ENCODE measurements at places on chromosomes 13 and 19.

DNA sequence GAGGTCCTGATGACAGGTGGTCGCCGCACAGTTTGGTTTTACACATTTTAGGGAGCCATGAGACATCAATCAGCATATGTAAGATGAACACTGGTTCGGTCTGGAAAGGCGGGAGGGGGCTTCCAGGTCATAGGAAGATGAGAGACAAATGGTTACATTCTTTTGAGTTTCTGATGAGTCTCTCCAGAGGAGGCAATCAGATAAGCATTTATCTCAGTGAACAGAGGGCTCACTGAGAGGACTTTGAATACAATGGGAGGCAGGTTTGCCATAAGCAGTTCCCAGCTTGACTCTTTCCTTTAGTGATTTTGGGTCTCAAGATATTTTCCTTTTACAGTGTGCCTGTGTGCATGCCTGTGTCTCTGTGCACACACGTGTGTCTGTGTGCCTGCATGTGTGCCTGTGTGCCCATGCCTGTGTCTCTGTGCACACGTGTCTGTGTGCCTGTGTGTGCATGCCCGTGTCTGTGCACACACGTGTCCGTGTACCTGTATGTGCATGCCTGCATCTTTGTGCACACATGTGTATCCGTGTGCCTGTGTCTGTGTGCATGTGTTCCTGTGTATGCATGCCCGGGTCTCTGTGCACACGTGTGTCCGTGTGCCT is 35.5 kb upstream of the TMEM255B start:
- DNase-seq = no peak

DNA sequence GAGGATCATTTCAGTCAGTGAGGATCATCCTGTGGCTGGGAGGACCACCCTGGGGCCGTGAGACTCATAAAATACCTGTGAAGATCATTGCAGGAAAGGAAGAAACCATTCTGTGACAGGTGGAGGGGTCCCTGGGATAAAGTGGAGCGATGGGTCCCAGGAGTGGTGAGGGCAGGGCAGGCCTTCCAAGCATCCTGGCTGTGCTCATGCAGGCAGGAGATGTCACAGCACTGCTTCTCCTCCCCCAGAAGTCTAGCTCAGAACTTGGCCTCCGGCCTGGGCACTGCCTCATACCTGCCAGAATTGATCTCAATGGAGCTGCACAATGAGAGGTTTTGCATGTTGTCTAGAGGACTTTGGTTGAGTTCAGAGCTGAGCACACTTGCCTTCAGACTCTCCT is 11.1 kb downstream of the KLK1 start:
- DNase-seq = no peak

- DNase-seq = no peak
These were observed 23.5 kb upstream of the DCLK1 start for GRCh38 chr13:36154567-36155291.

DNA sequence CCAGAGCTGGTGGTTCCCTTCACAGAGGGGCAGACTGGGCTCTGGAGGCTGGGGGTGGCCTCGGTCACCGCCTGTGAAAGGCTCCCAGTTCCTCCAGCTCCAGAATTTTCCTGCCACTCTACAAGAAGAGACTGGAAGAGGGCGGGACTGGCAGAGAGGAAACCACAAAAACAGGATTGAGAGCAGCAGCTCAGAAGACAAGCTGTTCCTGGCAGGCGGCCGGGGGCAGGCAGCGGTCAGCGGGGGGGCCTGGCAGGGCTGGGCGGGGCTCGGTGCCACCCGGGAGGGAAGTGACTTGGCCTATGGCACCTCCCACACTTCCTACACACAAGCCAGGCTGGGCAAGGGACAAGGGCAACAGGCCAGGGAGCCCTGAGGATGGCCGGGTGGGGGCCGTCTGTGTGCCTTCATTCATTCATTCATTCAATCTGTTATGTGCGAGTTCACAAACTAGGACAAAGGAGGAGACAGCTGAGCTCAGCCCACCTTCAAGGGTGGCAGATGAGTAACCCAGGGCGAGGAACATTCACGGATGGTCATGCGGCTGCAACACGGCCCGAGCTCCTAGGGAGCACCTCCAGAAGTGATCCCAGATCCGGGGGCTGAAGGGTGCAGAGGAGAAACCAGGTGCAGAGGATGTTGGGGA is 16.9 kb upstream of the BTBD2 start:
- DNase-seq = peak; percentile 77

- DNase-seq = no peak
These were observed 43.9 kb upstream of the PEG3 start for GRCh38 chr19:56884441-56884840.

GRCh38 chr13:24207841-24208667 is 47.5 kb downstream of the SPATA13 start:
- peak; percentile 55 for DNase-seq

- peak; percentile 48 for DNase-seq
These were observed 86.0 kb downstream of the GADD45B start for GRCh38 chr19:2561895-2562294.

GRCh38 chr13:21436582-21436981 is 22.5 kb downstream of the ZDHHC20 start:
- no peak for DNase-seq

DNA sequence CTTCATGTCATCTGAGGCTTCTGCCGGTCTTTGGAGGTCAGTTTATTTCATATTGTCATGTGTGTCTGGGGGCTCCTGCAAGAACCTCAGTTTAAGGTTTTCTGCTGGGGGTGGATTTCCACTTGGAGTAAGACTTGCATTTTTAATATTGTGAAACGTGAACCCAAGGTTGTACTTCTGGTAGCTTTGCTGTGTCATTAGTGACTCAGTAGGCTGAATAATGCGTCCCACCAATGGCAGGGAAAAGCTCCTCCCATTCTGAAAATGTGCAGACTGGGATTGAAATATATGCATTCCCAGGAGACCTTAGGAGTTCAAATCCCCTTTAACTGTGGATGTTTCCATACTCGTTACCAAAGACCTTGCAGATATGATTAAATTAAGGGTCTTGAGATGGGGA is 46.2 kb downstream of the ING1 start:
- DNase-seq = no peak

- DNase-seq = no peak
These were observed 15.2 kb upstream of the PABPC3 start for GRCh38 chr13:25080773-25081172.

DNA sequence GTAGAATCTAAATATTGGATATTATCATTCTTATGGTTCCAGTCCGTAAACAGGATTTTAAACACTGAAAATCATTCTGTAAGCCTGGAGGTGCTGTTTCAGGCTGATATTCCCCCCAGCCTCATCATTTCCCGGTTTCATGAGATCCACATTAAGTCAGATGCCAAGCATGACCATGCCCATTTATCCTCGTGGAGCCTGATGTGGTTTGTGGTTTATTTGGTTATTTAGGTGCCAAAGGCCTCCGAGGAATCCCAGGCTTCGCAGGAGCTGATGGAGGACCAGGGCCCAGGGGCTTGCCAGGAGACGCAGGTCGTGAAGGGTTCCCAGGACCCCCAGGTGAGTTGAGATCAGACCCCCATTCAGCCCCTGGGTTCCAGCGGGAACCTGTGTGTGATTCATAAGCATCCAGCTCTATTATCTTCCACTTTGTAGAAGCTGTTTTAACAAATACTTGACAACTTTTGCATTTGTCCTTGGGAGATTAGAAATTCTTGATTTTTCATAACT is 92.5 kb downstream of the RAB20 start:
- no peak for DNase-seq

DNA sequence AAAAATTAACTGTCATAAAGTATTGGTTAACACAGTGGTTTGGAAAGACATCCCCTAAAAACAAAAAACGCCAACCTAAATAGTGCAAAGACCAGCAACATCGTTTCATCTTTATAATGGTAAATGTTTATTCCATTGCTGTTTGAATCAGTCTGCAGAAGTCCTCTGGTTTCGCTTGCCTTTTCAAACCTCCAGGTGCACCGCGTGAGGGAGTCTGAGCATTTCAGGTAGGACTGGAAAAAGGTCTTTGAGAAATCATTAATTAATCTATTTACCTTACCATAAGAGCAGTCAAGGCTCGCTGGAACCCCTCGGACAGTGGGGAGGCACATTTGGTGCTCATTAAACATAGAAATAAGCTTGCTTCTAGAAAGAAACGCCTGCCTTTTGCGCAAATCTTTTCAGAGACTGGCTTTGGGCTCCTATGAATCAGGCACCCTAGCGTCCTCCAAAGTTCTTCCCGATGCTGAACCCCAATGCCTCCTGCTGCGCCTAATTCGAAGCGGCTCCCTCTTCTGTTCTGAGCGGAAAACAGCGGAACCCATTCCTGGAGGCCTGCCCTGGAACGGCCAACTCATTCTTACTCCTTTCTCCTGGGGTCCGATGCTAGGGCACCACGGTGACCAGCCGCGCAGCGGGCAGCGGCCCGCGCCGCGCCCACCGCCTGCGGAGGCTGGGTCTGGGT is 951 bp upstream of the MTUS2 start:
- peak; percentile 18 for DNase-seq

DNA sequence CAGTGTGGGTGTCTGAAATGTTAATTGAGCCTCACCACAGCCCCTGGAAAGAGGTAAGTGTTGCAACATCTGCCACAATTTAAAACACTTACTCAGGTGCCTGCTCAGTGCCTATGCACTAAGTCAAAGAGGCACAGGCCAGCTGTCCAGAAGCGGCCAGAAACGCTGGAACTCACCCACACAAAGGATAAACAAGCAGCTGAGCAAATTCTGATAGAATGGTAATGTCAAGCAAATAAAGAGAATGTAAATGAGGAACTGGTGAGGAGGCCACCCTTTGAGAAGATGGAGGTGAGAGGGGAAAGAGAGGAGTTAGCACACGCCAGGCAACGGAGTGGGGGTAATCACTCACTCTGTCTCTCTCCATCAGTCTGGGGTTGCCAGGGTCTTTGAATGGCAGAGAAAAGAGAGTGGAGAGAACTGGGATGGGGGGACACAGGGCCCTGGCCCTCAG is 67.7 kb upstream of the SERP2 start:
- no peak for DNase-seq

- DNase-seq = no peak
These were observed 801.1 kb downstream of the SLITRK5 start for GRCh38 chr13:88472316-88472715.

DNA sequence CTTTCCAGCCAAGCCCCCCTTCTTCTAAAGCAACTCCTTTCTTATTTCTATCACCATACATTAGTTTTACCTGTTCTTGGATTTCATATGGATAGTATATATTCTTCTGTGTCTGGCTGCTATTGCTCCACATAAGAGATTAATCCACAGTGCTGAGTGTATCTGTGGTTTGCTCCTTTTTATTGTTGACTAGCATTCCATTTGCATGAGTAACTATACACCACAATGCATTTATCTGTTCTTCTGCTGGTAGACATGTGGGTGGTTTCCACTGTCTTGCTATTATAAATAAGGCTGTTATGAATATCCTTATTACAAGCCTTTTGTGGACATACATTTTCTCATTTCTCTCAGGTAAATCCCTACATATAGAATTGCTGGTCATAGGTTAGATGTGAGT is 138.2 kb downstream of the SLC7A1 start:
- DNase-seq = no peak

GRCh38 chr13:98199480-98199879 is 22.4 kb upstream of the RNF113B start:
- DNase-seq = no peak

- DNase-seq = peak; percentile 9
These were observed 140.4 kb downstream of the TEX29 start for GRCh38 chr13:111460548-111461444.

- DNase-seq = no peak
These were observed 5.6 kb downstream of the ATP8A2 start for GRCh38 chr13:25377244-25377962.

DNA sequence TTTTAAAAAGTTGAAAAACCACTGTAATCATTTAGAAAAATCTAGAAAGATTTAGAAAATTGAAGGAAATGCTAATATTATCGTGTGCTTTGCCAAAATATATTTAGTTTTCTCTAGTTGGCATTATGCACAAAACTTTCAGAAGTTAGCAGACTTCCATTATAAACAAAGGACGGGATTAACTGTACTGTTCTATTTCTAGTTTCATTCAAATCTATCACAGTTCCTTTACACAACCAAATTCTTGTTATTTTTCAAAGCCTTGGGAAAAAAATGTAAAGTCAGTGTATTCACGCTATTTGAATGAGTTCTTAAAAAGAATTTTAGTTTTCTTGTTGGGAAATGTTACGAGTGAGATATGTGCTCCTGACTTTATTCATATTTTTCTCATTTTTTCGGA is 277.8 kb downstream of the LMO7 start:
- no peak for DNase-seq

DNA sequence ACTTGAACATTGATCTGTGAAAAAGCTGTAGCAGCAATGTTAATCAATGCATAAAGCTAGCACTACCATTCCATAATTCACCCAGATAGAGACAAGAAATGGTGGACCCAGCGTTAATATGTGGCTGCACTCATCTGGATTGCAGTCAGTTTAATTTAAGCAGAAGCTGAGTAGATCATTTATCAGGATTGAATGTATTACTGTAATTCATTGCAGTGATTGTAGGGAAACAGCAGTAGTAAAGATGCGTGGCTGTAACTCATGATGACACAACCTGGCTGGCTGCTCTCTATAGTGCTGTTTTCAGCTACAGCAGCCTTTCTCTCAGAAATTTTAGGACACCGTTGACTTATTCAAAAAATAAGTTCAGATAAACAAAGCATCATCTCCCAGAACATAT is 499.5 kb upstream of the SLITRK6 start:
- no peak for DNase-seq

DNA sequence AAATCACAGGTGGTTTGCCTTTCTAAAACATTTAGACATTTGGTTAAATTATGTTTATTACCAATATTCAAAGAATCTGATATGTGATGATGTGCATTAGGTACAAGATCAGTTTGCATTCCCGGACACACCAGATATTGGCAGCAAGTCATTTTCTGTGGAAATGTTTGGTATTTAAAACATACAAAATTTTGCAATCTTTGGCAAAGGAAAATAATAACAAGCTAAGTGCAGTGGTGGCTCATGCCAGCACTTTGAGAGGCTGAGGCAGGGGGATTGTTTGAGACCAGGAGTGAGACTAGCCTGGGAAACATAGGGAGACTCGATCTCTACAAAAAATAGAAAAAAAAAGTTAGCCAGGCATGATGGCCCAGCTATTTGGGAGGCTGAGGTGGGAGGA is 29.1 kb upstream of the TSC22D1 start:
- no peak for DNase-seq

- no peak for DNase-seq
These were observed 8.5 kb downstream of the SPACA6 start for GRCh38 chr19:51701468-51702100.

DNA sequence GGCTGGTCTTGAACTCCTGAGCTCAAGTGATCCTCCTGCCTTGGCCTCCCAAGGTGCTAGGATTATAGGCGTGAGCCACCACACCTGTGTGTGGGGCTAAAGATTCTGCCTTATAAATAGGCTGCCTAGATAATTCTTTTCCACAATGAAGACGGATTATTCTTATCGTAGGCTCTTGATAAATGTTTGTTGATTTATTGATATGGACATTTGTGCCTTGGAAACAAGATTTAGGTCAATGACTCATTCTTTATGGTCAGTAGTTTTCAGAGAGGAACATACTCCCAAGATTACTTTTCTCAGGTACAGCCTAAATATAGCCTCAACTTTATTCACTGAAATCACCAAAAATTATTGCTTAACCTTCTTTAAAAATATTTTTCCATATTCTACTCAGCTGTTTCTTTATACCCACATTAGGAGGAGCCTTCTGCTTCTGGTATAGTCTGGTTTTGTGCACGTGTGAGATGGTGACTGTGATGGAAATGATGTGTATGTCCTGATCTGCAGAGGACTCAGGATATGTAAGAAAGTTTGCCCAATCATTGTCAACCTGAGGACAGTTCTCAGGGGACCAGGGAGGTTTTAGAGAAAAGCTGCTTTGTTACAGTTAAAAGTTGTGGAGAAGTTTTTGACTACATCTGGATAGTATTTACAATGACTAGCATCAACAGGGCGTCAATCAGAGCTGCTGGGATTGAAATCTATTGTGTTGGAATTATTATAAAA is 208.9 kb downstream of the DNAJC15 start:
- no peak for DNase-seq

- no peak for DNase-seq
These were observed 33.3 kb downstream of the UFM1 start for GRCh38 chr13:38382946-38383345.

Measured in KBM-7 (cell line).